ENCODE measurements at places on chromosomes 1 and 21. TPM values are rescaled to one million over a fixed set of nuclear protein-coding genes. Genes with fewer than 3 reads are reported as not detected.

Gene EPHA10
- 0.21 TPM for total RNA-seq

DNA sequence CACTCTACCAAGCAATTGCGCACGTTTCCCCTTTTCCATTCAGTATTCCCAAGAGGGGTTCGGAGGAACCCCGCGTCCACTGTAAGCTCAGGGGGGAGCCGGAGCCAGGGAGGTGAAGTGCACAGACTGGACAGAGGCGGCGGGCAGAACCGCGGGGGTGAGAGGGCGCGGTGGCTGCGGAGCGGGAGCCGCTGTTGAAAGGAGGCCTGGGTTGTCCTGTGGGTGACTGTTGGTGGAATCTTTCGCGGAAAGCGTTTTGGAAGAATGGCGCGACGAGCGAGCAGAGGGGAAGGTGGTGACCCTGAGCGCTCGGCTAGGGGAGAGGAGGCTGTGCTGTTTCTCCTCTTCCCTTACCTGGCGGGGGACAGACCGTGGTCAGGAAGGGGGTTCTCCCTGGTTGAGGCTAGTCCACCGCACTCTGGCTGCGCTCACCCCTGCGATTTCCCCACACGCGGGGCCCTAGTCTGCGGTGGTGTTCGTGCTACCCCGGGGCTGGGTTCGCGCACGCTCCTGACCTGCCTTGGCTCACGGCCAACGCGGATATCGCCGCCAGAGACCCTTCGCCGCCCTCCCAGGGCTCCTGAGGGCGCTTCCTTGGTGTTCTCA lies 92.8 kb downstream of the PRKAB2 start:
- DNase-seq: no peak

Gene OLFML3
- total RNA-seq: 18.8 TPM

GRCh38 chr1:94596260-94596659 lies 54.7 kb upstream of the F3 start:
- DNase-seq: no peak

GRCh38 chr1:27555700-27556424 lies 48.1 kb downstream of the AHDC1 start:
- peak; percentile 72 for DNase-seq

- DNase-seq: no peak
Observed at GRCh38 chr1:173222149-173223030, 15.3 kb upstream of the TNFSF4 start.

Gene RASAL2
- total RNA-seq: 16.9 TPM

DNA sequence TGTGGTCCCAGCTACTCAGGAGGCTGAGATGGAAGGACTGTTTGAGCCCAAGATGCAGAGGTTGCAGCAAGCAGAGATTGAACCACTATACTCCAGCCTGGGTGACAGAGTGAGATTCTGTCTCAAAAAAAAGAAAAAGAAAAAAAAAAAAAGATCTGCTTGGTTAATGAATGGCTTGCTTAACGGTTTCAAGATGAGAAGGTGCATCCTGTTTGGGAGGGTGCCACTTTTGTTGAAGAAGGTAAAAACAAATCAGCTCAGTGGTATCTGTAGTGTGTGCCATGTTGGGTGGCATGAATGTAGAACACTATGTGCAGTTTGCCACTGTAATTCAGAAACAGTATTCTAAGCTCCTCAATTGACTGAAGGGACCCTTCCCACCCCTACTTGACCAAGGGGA lies 94.9 kb upstream of the ETV3 start:
- no peak for DNase-seq

Gene FTCD
- total RNA-seq: 1.6 TPM

DNA sequence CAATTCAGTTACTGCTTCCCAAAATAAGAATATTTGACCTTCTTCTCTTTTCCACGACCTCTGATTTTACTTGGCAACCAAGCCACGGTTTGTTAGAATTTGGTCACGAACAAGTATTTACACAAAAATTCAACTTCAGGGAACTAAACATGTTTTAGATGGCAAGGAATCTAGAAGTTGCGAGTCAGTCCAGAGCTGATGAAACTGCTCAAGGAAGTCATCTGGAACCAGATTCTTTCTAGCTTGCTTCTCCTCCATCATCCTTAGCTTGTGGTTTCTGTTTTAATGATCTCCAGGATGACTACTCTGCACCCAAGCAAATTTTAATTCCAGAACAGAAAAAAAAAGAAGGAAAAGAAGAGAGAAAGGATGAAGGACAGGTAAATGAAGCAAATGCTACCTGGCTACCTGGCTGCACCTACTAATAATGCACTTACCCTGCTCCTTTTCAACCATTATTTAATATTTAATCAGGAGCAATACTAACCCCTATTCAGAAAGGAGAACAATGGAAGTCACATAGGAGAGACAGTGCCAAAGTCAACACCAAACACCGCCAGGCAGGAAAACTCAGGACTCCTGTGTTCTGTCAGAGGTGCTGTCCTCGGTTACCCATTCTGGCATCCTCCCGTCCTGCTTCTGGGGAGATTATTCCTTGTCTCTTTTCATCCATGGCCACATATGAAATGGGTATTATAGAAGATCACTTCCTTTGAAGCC lies 54.2 kb upstream of the RGS7 start:
- no peak for DNase-seq

DNA sequence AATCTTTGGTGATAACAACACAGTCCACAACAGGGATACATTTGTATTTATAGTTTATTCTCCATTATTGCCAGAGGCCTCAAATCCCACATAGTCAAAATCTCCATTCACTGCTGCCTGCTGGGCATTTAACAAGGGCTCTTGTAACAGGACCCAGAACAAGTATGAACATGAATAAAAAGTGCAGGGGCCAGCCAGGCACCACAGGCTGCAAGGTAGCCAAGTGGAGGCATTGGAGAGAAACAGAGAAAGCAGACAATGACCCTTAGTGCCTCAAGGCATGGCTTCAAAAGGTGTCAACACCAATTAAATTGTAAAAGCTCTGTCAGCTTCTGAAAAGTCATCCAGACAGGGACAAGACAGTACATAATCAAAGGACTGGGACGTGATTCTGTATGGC lies 116.8 kb downstream of the ATP6V1G3 start:
- DNase-seq: no peak

DNA sequence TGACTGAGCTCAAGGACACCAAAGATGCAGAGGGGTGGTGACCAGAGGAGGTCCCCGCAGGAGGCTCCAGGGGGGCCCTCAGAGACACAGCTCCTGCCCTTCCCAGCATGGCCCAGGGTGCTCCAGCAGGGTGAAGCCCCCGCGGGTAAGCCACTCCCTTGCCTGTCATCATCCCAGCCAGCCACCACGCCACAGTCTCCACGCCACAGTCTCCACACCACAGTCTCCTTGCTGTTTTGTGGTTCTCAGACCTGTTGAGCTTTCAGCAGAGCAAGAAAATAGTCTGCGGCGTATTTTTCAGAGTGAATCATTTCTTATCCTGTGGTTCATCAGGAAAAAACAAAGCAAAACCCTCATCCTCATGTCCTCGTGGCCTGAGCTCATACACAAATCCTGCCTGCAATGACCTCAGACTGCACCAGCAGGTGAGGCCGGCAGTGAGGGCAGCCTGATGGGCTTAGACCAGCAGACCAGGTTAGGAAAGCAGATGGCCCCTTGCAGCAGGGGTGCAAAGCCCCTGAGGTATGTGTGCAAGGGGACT lies 25.7 kb upstream of the ABCG1 start:
- no peak for DNase-seq

GRCh38 chr1:213015099-213016050 lies at the start of gene ANGEL2:
Gene ANGEL2, minus strand, starts transcription at chr1:213015867. Its CDS starts 196 bp downstream, at chr1:213015671.
- DNase-seq: peak; percentile 97

- peak; percentile 78 for DNase-seq
Observed at GRCh38 chr1:109509176-109510134, at the start of gene AMIGO1. Gene AMIGO1, minus strand, starts transcription at chr1:109509727. Its CDS starts 815 bp downstream, at chr1:109508912.

DNA sequence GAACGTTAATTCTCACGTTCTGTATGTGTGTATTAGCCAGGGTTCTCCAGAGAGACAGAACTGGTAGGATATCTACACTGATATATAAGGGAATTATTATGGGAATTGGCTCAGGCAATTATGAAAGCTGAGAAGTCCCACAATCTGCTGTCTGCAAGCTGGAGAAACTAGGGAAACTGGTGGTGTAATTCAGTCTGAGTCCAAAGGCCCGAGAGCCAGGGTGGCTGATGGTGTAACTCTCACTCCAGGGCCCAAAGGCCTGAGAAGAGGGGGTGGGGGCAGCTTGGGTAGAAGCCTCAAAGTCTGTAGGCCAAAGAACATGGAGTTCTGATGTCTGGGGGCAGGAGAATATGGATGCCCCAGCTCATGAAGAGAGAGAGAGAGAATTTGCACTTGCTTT lies 13.3 kb upstream of the VASH2 start:
- DNase-seq: no peak

Gene OR10X1
- not detected for total RNA-seq

DNA sequence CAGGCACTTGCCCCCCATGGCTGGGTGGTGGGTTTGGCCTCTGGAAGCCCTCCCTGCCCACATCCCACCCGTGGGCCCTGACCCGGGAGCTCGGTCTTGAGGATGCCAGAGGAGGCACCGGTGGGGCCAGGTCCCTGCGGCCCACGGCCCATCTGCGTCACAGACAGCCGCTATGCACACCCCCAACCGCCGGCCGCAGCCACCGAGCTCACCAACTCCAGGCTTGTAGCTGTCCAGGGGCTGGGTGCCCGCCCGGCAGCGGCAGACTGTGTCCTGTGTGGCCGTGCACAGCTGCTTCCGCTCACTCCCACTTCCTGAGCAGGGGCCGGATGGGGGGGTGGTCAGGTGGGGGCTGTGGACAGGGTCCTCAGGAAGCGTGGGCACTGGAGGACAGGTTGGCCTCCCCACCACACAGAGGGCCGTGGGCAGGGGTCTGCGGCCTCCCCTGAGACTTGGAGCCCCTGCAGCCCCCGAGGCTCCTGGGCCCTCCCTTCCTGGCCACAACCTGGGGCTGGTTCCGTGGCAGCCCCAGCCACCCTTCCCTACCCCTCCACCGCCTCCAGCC lies 1.1 kb downstream of the TNFRSF4 start:
- peak; percentile 71 for DNase-seq

DNA sequence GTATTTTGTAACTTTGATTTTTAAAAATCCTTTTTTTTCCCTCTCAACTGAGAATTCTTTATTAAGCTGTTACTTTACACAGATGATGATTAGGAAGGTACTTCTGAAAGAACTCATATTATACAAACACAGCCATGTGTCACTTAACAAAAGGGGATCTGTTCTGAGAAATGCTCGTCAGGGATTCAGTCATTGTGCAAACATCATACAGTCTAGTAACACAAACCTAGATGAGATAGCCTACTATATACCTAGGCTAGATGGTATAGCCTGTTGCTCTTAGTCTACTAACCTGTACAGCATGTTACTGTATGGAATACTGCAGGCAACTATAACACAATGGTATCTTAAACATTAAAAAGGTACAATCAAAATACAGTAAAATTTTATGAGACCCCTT lies 24.9 kb downstream of the AHCTF1 start:
- no peak for DNase-seq

GRCh38 chr1:82597141-82597540 lies 796.4 kb downstream of the ADGRL2 start:
- DNase-seq: no peak

- no peak for DNase-seq
Observed at GRCh38 chr1:41135196-41135947, 106.7 kb downstream of the SCMH1 start.

GRCh38 chr1:44464361-44464760 lies 59.3 kb downstream of the RNF220 start:
- DNase-seq: no peak

DNA sequence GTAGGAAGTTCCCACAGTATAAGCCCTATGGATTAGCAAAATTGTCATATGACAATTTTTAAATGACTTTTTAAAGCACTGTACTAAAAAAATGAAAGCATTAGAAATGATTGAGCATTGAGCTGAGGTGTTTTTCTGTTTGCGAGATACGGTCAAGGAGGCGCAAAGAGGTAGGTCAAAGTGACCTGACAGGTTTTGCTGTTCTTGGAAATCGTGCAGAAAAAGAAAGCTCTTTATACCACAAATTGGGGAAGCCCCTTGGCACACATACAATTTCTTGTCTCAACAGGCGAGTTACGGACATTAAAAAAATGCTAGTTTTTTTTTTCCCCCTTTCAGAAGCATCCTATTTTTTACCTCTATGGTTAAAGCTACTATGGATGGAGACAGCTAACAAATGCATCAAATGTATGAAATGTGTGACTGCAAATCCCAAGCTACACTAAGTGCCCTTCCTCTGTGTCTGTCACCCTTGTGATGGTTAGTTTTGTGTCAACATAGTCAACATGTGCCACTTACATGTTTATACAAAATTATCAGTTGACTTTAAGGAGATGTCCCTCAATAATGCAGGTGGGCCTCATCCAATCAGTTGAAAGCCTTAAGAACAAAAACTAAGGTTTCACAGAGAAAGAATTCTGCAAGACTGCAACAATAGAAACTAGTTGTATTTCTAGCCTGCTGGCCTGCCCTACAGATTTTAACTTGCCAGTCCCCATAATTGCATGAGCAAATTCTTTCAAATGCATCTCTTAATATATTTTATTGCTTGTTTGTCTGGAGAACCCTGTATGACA lies 29.3 kb downstream of the CRYZ start:
- no peak for DNase-seq

Gene PLPP3
- total RNA-seq: 85.1 TPM

GRCh38 chr21:26804895-26805609 lies 40.2 kb downstream of the ADAMTS1 start:
- no peak for DNase-seq

DNA sequence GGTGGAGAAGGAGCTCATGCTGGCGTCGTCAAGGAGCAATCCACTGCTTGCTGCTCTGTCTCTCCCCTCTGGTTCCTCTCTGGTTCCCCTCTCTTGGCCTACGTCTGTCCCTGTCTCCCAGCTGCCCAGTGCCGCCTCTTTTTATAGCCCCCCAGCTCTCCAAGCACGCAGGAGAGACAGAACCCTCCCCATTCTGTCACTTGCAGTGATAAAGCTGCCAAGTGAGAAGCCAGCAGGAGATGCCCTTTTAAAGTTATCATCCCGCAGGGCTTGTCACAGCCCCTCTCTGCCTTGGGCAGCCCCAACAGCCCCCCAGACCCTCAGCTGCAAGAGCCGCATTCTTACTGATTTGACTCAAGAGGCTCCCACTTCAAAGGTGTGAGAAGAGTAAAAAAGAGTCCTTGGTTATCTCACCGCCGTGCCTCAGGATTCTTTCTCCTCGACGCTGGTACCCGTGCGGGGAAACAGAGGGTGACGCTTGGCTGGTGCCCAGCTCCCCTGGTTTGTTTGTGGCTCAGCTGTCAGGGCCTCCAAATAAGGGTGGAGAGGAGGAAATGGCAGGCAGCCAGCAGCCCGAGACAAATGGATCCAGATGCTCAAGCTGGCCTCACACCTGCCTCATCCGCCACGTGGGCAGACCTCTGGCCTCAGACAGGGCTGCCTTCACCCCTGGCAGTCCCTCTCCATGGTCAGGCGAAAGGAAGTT lies at the start of gene NPPA:
TSS of gene NPPA (minus strand) at position 117 of the 706 bp plus-strand sequence. CDS start at position 18, 99 bp downstream.
- DNase-seq: peak; percentile 91
